ENCODE measurements at places on chromosomes 7 and 10.

DNA sequence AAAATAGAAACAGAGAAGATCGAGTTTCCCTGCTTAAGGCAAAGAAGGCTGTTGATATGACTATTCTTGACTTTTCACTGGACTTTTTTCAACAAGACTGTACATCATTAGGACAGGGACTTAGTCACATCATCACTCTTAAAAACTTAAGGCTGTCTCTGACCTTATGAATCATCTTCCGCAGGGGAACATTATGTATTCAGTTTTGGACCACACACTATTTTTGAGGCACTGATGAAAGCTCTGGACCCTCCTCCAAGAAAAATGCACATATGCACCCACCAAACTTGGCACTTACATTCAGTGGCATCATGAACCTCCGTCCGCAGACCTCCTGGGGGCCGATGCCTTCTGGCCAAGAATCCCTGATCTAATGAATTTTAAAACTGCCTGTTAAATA lies 96.4 kb downstream of the CALD1 start:
- no peak for DNase-seq

DNA sequence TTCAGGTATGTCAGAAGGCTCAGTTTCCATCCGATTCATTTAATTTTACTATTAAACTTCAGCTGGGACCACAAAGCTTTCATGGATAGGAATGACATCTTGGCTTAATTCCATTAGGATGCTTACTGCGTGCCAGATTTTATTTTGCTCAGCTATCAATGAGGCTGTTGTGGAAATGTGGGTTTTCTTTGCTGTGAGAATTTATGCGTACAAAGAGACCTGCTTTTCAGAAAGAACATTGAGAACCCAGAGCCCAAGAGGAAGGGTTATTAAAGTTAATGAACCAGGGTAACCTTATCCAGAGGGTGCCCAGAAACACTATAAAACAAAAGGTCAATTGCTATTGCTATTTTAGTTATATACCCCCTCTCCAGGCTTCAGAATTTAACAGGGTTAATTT lies 98.3 kb downstream of the MKLN1 start:
- DNase-seq = no peak

DNA sequence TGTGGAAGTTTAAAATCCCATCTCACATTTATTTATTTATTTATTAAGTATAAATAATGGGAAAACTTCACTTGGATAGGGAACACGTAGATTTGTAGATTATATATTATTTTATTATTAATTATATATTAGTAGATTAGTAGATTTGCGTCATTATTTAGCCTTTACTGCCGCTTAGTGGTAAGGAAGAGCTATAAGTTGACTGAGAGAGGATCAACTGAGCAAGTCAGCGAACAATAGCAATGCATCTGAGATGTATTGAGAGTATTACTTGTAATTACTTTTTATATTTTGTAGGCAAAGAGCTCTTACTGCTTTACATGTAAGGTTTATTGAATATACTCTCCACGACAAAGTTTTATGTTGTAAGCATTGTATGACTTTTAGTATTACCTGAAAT lies 244.5 kb upstream of the ANKRD30A start:
- DNase-seq = no peak

DNA sequence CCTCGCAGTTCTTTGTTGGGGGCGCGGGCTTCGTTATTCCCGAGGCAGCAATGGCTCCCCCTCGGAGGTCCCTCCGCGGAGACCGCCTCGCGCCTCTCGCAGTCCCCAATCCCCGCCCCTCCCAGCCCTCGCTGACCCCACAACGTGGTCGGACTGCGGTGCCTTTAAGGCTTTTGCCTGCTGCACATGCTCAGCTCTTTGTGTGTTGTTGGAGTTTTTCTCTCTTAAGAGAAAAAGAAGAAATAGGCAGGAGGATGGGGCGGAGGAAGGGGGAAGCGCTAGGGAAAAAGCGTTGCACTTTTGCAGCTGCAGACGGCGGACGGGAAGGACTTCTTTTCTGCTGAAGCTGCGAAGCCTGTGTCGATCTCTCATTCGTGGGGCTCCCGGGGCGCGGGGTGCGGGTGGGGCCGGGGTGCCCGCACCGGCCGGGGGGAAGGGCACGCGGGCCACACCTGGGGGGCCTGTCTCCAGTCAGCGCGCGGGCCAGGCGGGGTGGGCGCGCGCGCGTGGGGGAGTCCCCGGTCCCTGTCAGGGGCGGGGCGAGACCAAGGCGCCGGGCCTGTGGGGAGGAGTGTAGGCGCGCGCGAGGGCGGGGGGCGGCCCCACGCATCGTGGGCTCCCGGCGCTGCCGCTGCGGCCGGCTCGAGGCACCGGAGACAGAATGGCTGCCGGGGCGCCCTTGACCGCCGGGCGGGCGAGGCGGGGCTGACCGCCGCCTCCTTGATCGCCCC lies 445 bp upstream of the ATRNL1 start:
- DNase-seq = no peak

DNA sequence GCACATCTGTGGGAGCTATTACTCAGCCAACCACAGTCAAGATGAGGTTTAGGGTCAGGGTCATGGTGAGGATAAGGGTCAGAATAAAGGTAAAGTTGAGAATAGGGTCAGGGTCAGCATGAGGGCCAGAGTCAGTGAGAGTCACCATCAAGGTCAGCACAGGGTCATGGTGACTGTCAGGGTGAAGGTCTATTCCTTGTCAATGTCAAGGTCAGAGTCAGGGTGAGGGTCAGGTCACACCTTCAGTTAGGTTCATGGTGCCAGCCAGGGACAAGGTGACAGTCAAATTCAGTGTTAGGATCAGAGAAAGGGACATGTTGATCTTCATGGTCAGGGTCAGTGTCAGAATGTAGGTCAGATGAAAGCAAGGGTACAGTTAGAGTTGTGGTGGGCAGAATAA lies 14.1 kb downstream of the MRPS24 start:
- DNase-seq = no peak

GRCh38 chr7:22488643-22489462 lies 11.1 kb downstream of the STEAP1B start:
- no peak for DNase-seq

DNA sequence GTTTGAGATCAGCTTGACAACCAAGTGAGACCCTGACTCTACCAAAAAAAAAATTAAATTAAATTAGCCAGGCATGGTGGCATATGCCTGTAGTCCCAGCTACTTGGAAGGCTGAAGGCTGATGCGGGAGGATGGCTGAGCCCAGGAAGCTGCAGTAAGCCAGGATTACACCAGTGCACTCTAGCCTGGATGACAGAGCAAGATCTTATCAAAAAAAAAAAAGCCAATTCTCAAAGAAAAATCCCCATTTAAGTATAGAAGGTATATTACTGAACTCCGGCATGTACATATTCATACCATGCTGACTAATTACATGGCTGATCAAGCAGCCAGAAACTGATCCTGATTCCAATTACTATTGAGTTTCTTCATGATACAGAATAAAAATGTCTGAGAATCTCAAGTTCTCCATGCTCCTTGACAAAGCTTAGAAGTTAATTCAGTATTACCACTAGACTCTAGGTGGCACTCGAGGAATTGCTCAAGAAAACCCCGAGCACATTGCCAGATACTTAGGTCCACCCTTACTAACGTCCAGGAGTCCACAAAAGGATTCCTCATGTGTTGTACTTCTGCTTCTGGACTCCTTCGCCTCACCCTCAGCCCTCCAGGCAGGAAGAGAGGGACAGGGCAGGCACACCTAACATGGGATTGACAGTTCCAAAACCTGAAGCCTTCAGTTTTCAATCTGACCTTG lies 148.9 kb downstream of the PARD3 start:
- DNase-seq = no peak

DNA sequence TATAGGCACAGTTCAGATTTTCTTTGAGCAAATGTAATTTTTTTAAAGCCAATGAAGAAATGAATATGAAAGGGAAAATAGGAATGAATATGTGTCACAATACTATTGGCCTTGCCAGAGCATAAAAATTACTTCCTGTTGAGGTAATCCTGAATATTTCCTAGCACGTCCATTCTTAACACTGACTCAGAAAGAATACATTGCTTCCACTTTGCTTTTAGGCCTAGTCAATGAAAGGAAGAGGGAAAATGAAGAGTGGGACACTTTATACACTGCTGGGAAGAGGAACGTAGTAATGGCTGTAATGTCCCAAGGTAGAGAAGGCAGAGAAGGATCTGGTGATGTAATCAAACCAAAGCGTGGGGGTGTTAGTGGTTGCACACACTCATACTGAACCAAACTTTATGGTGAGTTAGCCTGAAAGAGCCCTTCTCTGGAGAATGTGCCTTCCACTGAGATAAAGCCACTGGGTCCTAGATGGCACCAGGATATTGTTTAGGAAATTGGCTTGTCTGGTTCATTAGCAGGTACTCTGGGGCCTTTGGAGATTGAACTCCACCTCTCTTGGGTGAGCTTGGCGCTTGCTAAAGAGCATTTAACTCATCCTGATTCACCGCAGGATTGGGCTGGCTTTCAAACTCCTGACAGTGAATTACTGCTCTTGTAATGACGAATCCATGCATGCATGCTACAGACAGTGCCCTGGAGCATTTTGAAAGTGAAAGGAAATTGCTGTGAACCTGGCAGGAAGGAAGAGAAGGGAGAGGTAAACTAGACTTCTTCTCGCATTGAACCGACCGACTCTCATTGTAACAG lies 254.9 kb downstream of the KIAA1217 start:
- DNase-seq = no peak

DNA sequence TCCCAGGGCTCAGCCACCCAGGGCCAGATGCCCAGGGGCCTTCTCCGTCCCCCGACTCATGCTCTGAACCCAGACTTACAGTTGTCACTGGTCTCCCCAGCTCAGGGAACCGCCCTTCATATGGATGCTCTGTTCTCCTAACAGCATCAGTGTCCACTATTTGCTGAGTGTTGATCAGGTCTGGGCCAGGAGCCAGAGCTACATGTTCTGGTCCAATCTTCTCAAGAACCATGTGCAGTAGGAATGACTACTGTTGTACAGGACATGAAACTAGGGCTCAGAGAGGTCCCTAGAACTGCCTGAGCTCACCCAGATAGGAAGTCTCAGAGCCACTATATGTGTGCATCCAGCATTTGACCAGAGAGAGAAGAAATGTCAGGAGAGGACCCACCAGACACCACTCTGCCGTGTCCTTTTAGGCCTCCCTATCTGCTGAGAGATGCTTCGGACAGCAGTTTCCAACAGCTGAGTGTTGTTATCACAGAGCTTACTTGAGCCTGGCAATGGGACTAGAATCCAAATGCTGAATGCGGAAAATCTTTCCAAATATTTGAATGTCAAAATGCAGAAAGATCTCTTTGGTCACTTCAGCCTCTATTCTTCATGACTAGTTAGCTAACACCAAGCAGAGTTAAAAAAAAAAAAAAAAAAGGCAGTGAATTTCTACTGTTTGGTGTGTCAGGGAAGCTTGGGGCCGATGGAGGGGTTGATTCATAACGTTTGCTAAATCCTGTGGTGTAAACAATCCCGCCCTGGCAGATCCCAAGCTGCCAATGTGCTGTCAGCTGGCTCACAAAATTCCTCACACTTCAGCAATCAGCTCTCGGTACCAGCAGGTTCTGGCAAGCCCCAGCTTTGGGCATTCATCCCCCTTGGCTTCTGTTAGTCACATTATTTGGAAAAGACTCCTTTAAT lies 246.1 kb downstream of the TNS3 start:
- DNase-seq = no peak

DNA sequence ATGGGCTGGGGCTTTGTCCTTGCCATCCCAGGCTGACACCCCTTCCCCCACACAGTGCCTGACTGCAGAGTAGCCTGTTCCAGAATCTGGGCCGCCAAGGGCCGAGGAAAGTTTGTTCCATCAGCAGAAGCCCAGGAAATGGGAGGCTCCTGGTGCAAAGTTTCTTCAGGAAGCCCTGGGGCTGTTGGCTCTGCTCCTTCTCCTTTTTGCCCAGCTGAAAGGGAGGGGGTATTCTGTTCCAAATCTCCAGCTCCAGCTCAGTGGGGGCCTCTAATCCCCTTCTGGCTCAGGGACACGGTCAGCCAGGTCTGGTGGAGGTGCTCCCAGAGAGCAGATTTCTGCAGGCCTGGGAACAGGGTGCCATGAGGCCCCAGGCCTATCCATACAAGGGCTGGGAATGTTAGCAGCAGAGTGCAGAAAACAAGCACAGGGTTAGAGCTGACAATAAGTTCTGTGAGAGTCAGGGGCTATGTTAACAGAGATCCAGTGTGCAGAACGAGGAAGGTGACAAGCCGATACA lies 399.5 kb downstream of the RPS24 start:
- no peak for DNase-seq

DNA sequence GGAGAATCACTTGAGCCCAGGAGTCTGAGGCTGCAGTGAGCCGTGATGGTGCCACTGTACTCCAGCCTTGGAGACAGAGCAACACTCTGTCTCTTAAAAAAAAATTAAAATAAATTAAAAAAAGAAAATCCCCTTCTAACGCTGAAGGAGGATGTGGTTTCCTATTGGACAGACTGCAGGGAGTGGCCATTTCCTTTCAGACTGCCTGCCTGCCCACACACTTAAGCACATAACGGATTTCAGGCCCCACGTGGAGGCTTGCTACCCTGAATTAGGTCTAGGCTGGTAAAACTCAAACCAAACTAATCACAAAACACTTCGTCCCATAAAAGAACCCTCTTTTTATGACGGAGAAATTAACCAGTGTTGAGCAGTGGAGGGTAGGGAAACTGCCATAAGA lies 34.0 kb downstream of the GATA3 start:
- DNase-seq = no peak

DNA sequence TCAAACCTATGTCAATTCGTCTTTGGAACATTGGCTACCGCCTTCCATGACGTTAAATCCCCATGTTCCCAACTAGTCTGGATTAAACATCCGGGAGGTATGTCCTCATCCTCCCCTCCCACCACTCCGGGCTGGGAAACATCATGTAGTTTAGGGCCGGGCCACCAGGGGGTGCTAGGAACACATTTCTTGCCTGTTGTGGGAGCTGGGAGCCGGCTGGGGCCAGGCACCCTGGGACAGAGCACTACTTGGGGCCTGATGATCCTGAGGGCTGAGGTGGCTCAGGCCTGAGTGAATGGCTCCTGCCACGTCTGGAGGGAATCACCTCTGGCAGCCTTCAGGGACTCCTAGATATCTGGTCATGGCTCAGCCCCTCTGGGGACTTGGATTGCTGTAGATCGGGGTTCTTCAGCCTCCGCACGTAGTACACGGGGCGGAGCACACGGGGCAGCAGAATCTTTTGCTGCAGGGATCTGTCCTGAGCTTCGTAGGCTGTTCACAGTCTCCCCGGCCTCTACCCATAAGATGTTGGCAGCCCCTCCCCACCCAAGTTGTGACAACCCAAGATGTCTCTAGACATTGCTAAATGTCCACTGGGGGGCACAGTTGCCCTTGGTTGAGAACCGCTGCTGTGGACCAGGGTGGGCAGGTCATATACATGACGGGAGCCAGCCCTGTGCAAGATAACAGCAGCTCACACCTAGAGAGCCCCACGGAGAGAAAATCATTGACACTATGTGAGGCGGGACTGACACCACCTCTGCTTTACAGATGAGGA lies 141.2 kb upstream of the ZNF716 start:
- no peak for DNase-seq

- no peak for DNase-seq
These were observed 80.4 kb upstream of the EEPD1 start for GRCh38 chr7:36072620-36073019.

GRCh38 chr7:7323352-7323751 lies 141.0 kb downstream of the C1GALT1 start:
- DNase-seq = no peak
